ENCODE measurements at places on chromosomes 11 and 22.
A peak's percentile ranks its signal among the peaks of the same experiment; 100 is the strongest.

DNA sequence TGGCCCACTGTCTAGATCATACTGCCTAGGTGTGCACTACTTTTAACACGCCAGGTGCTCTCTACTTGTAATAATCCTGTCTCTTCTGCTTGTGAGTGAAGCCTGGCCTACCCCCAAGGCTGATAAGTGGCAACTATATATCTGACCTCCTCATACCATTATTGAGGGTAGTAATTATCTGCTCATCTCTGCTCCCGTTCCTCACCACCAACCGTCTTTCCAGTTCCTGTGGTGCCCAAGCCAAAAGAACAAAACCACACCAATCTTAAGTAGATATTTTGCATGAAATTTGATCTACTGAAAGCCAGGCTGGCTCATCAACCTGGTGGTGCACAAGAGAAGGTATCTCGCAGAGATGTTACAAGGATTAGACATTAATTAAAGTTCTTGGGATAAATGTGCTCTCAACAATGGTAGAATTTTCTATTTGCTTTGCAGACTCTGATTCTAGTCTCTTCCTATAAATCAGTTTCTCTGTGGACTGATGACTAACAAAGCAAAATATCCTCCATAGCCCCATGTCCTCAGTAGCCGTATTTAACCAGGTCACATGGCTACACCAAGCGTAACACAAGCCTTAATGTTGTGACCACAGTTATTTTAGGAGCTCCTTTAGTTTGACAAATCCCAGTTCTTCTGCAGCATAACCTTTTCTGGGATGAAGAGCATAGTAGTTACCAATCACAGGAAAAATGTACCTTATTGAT lies 267.2 kb downstream of the NTM start:
- peak; percentile 97 for DNase-seq

DNA sequence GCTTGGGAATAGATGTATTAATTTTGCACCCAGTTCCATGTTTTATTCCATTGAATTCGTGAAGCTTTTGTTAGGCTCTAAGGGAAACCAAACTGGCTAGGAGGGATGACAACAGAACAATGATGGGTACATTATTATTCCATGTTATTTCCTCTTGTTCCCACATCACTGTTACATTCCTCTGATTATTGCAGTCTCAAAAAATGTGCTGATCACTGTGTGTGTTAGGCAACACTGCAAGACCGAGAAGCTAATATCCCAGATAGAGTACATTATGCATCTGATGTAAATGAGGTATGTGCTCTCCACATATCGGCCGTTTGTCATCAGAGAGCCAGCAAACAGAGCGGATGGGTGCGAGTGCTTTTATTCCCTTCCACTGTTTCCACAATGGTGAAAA lies 327.9 kb downstream of the SOX6 start:
- DNase-seq, result peak; percentile 20

- DNase-seq, result peak; percentile 62
Observed at GRCh38 chr11:90204832-90205646, 17.8 kb downstream of the CHORDC1 start.

- no peak for DNase-seq
Observed at GRCh38 chr11:92277871-92278270, 53.3 kb downstream of the FAT3 start.

- no peak for DNase-seq
Observed at GRCh38 chr11:128367573-128367972, 219.8 kb downstream of the ETS1 start.

DNA sequence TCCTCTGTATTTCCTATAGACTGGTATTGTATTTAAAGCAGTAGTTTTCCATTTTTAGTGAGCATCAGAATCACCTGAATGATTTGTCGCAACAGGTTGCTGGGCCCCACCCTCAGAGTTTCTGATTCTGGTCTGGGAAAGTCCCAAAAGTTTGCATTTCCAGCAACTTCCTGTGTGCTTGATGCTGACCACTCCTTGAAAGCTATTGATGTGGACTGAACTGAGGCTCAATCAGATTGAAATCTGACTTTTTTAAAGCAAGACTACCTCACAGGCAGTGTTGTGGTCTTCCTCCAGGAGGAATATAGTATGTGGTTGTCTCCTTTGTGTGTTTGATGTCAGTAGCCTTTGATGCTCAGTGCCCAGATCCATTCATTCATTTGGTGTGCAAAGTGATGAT lies 17.2 kb upstream of the MPZL2 start:
- no peak for DNase-seq

DNA sequence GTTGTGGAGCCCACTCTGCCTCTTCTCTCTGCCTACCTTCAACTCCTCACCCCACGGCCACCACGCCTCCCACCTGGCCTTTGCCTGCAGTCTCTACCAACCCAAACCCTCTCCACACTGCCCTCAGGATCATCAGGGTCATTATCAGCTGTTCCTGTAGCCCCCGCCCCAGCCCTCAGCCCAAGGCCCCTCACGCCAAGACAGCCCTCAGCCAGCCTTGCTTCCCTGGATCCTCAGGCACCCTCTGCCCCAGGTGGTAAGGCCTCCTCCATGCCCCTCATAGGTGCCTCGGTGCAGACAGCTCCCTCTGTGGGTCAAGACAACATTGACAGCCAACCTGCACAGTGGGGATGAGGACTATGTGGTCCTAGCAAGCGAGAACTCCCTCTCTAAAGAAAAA lies 1.7 kb downstream of the SBF1 start:
- DNase-seq, result peak; percentile 31

- peak; percentile 21 for DNase-seq
Observed at GRCh38 chr11:94934362-94934761, 39.0 kb downstream of the CWC15 start.

- DNase-seq, result peak; percentile 89
Observed at GRCh38 chr22:39598017-39598965, 27.7 kb downstream of the CACNA1I start.

GRCh38 chr11:15972838-15973237 lies 383.5 kb downstream of the SOX6 start:
- DNase-seq, result no peak

- DNase-seq, result no peak
Observed at GRCh38 chr11:44826922-44827643, 100.3 kb downstream of the TSPAN18 start.

GRCh38 chr22:27260087-27260698 lies 541.4 kb downstream of the MN1 start:
- DNase-seq, result no peak

DNA sequence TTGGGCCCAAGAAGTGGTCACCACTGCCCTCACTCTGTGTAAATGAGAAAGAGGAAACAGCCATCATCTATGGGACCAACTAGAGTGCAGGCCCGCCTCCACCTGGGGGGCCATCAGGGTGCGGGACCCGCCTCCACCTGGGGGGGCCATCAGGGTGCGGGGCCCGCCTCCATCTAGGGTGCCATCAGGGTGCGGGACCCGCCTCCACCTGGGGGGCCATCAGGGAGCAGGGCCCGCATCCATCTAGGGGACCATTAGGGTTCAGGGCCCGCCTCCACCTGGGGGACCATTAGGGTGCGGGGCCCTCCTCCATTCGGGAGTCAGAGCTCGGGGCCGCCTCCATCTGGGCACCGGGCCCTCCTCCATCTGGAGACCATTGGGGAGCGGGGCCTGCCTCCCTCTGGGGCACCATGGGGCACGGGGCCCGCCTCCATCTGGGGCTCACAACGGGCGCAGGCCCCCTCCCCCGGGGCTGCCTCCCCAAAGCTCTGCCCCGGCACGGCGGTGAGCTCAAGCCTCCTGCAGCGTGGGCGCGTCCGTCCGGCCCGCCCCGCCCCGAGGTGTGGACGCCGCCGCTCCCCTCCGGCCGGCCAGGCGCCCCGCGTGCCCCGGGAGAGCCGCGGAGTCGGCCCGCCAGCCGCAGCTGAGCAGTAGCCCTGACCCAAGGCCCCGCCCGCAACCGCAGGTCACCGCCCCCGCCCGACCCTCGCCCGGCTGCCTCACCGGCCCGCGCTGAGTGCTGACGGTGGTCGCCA lies 512 bp downstream of the TOLLIP start:
- peak; percentile 78 for DNase-seq

DNA sequence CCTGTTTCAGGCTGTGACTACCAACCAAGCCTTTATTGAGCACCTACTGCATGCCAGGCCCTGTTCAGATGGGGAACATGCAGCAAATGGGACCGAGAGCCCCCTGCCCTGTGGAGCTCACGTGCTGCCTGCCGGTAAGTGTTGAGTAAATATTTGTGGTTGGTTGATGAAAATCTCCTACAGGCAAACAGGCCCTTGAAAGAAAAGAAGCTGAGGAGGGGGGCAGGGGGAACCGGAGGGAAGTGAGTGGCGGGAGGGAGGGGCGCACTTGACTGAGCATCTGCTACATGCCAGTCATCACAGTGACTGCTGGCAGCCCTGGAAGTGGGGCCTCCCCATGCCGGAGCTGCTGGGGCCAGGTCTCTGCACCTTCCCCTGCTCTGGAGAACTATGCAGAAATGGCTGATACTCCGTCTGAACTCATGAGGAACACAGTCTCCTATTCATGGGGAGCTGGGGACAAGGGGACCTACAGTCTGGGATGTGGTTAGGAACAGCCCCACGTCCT lies 34.2 kb downstream of the MACROD1 start:
- DNase-seq, result peak; percentile 39

DNA sequence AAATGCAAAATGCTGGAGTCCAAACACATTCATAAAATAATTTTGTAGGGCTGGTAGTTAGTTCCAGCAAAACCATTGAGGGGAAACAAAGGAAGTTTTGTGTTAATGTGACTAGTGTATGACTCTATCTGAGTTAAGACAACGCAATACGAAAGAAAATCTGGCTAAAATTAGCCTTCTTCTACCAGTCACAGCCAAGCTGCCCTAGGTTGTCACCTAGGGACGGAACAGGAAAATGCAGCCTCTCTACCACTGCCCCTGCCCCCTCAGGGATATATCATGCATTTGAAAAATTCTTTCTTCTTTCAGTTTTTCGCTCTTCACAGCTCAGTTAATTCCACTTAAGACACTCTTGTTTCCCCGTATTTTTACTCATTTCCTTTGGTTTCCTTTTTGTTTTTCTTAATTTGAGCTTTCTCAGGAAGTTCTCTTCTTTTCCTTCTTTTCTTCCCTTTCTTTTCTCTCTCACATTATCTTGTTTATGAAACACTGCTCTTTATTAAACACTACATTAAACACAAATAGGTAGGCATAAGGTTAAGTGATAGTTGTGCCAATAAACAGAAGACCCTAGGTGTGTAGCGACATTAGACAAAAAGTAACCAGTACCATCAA lies 30.6 kb downstream of the KIRREL3 start:
- DNase-seq, result peak; percentile 21

- DNase-seq, result no peak
Observed at GRCh38 chr22:20547029-20547428, 39.6 kb downstream of the MED15 start.

DNA sequence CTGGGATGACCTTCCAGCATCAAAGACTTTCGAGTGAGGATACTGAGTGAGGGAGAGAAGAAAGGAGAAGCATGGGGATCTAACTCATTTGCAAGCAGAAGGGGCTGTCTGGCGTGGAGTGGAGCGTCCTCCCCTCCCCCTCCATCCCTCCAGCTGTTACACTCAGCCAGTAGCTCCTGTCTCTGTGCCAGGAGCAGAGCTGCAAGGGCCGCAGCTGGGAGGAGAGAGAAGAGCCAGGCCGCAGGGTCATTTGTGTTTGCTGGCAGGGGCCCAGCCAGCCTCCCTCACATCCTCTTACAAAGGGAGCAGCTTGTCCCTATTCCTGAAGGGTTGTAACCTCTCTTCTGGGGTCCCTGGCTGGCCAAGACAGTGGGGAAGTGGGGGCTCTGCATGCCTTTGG lies 57.9 kb downstream of the NECTIN1 start:
- no peak for DNase-seq

GRCh38 chr11:44927174-44927661 lies 23.5 kb downstream of the TP53I11 start:
- DNase-seq, result peak; percentile 95

- peak; percentile 92 for DNase-seq
Observed at GRCh38 chr22:28800308-28801041, at the start of gene XBP1. Gene XBP1, minus strand, starts transcription at chr22:28800569.

DNA sequence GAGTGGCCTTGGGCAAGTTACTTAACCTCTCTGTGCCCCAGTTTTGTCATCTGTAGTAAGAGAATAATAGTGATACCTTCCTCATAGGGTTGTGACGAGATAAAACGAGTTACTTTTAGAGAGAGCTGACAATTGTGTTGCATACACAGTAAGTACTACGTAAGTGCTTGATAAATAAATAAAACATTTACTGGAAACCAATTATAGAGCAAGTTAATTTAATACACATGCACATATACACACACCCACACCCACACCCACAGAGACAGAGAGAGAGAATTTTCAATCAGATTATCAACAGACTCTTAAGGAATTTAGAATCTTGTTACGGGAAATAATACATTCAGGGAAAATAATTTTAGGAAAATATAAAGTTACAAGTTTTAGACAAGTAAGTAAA lies 1045.8 kb upstream of the TENM4 start:
- DNase-seq, result no peak

GRCh38 chr11:20443596-20443995 lies 56.1 kb downstream of the PRMT3 start:
- peak; percentile 36 for DNase-seq

- DNase-seq, result no peak
Observed at GRCh38 chr22:39427751-39428596, 28.4 kb downstream of the TAB1 start.

- DNase-seq, result no peak
Observed at GRCh38 chr11:119814766-119815165, 85.8 kb upstream of the NECTIN1 start.

GRCh38 chr11:87039371-87039770 lies 1.6 kb downstream of the TMEM135 start:
- no peak for DNase-seq

DNA sequence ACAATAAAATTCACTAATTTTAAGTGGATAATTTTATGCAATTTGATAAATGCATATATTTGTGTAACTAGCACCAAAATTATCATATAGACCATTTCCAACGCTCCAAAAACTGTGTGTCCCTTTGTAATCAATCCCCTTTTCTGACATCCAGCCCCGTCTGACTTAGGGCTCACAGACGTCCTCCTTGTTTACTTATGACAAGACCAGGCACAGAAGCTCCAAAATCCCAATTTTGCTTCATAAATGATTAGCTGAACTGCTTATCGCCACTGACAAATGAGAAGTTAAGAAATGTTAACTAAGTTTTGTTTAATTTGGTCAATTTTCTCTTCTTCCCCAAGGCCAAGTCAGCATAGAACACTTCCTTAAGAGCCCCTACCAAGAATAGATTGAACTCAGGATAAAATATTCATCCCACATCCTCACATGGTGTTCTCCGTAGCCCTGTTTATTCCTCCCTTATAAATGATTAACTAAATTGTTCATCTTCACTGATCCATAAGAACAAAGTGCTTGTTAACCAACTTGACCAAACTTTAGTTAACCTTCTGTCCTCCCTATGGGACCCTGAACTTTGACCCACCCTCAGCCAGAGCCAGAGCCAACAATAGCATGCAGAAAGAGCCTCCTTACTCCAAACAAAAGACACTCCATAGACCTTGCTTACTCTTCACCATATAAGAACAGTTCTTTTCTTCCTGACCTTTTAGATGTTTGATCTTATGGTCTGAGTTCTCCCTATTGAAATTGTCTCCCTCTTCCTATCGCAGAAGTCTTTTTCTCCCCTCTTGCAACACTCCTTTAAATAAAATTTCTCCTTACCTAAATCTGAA lies 30.8 kb upstream of the GLYAT start:
- no peak for DNase-seq

GRCh38 chr11:121426476-121427399 lies 25.4 kb upstream of the SORL1 start:
- no peak for DNase-seq

- no peak for DNase-seq
Observed at GRCh38 chr11:26365284-26365683, 33.4 kb downstream of the ANO3 start.

- peak; percentile 71 for DNase-seq
Observed at GRCh38 chr22:22692707-22693530, 48.5 kb downstream of the GGTLC2 start.

Data from NCI-H526 (cell line).